ENCODE measurements at places on chromosomes 2 and 18.

DNA sequence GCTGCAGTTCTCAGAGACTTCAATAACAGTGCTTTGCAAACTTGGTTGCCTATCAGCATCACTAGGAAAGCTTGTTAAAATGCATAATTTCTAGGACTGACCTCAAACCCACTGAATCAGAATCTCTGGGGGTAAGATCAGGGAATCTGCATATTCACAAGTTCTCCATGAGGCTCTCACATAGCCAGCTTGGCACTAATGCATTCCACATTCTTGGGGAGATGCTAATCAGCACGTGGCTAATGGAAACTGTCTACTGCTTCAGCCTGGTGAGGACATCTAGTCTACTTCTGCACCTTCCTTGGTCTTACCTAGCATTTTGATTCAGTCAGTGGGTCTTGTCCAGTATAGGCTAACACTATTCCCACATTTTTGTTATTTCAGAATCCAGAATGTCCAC, 56.3 kb downstream of the RBKS start:
- DNase-seq: no peak

GRCh38 chr2:222797261-222797660, 63.6 kb upstream of the ACSL3 start:
- no peak for DNase-seq

DNA sequence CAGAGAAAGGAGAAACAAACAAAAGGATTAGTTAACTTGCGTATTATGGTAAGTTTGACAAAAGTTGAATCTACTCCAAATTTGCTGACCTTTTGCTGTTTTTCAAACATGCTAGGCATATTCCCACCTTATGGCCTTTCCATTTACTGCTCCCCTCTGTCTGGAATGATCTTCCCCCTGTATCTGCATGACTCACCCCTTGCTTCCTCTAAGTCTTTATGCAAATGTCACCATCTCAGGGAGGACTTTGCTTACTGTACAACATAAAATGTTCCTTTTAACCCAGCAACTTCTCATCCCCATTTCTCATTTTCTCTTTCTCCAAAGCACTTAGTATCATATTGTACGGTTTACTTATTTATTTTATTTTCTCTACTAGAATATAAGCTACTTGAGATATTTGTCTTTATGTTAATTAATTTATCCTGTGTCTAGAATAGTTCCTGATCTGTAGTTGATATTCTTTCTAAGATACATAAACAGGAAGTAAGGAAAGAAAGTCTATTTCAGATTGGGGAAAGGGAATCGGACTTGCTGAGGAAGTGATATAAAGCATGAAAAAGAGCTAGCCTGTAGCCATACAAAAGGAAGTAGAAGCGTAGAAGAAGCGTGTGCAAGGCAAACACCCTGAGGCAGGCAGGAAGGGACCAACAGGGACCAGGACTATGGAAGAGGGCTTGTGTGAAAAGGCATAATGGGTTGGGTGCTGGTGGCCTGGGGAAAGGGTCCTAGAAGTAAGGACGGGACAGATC, 144.9 kb upstream of the ERBB4 start:
- DNase-seq: no peak

DNA sequence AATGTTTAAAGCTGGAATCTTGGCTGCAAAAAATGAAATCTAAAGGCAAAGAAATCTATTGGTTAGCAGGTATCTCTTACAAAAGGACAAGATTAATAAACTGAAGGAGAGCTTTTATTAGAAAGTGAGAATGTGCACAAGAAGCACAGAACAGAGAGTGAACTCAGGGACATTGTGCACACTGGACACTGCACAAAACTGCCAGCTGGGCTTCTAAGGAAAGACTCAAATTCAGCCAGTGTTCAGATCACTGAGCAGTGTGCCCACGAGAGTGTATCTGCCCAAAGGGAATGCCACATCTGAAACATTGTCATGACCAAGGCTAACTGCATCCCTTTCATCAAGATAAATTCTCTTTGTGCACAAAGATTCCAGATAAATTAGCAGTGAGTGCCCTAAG, 129.7 kb upstream of the KCNH7 start:
- DNase-seq: no peak

DNA sequence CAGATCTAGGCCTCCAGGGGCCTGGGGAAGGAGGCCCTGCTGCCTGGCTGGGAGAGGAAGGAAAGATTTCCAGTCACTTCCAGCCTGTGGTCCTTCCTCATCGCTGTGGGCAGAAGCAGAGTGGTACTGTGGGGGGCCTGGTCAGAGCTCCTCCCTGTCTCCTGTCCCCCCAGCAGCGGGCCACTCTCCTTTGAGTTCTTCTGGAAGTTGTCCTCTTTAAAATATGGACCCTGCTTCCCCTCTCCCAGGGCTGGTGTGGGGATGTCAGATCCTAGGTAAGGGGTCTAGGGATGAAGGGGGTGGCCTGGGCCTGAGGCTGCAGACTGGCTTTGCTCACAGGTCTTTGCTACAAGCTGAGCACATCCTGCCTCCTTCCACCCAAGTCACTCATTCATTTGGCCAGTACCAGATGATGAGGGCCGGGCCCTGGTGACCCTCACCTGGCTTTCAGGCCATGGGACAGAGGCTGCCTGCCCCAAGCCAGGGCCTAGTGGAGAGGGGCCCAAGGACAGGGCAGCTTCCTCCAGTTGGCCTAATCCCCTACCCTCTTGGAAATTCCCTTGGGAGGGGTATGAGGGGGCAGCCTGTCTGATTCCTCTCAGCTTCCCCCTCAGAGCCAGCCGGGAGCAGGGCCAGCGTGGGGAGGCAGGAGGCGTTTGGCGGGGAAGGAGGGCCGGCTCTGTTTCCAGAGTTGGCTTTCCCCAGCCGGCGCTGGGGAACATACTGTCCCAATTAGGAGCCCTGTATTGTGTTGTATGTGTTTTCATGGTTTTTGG, 231.9 kb downstream of the DYSF start:
- DNase-seq: no peak

GRCh38 chr2:230008708-230009066, 60.0 kb downstream of the SLC16A14 start:
- no peak for DNase-seq

DNA sequence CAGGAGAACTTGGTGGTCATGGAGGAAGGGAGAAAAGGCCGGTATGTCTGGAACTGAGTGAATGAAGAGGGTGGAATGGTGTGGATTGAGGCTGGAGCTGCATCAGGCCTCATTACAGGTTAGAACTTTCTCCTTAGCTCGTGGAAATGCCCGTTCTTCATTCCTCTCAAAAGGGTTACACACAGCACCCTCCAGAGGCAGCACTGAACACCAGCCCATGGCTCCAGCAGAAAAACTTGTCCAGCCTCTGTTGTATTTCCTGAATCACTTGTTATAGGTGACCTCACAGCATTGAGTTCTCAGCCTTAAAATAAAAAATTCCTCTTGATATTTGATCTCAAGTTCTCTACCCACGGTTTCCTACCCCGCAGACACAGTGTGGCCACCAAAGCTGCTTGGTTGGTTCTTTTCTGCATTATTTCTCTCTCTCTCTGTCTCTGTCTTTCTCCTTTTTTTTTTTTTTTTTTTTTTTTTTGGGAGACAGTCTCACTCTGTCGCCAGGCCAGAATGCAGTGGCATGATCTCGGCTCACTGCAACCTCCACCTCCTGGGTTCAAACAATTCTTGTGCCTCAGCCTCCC, 89.6 kb downstream of the ITGB1BP1 start:
- DNase-seq: no peak

DNA sequence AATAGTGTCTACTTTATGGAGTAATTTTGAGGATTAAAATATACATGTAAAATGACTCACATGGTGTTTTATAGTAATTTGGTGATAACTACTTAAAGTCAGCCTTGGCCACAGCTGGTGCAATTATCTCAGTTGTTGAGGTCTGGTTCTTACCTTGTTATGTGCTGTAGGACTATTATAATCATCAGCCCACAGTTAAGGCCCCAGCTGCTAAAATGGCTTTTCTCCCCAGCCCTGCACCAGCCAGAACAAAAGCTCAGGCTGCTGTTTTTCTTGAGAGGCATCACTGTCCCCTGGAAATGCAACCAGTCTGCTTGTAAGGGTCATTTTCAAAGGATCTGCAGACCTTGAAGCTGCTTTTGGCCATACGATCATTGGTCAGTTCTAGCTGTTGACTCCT, 283.3 kb upstream of the THUMPD2 start:
- DNase-seq: no peak

- DNase-seq: no peak
Observed at GRCh38 chr2:9539531-9539930, 16.1 kb downstream of the ADAM17 start.

DNA sequence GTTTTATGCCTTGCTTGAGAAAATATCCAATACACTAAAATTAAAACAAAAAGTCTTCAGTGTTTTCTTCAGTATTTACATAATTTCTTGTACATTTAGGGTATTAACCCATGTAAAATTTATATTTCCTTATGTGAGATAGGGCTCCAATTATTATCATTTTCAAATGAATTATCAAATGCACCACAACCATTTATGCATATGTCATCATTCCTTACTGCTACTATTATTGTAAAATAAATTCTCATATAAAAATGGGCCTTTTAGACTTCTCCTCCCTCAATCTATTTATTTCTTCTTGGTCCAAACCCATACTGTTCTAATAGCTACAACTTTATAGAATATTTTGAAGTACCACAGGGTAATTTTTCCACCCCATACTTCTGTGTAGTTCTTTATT, 175.3 kb upstream of the LYPD1 start:
- no peak for DNase-seq

- DNase-seq: no peak
Observed at GRCh38 chr2:3557639-3558204, 411 bp downstream of the RNASEH1 start.

DNA sequence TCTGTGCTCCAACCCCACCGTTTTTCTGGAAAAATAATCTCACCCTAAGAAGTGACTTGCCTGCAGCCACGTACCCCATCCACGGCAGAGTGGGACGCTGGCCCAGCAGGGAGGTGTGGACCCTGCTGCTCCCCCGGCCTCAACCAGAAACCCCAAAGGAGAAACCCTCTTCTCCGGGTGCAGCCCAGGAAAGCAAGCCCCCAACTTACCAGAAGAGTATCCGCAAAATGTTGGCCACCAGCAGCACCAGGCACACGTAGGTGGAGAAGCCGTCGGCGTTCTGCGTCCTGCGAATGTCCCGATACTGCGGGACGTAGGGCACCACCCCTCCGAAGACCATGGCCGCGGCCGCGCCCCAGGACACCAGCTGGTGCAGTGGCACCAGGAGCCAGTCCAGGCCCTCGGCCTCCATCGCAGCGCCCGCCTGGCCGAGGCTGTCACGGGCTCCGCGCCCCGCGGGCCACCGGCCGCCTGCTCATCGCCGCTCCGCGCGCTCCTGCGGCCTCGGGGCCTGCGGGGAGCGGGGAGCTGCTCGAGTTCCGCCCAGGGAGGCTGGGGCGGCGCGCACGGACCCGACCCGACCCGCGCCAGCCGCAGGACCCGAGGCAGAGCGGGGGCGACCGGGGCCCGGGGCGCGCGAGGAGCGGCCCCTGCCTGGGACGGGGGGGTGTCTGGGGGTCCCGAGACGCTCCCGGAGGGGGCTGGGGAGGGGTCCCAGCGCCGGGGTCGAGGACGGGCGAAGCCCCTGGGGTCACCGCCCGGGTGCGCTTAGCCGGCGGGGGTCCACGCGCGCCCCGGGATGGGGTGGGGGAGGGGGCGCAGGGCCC, 725 bp downstream of the SLC66A2 start:
- DNase-seq: no peak

- no peak for DNase-seq
Observed at GRCh38 chr2:120902592-120902991, 166.9 kb downstream of the GLI2 start.

GRCh38 chr2:235555371-235555770, 61.5 kb downstream of the AGAP1 start:
- DNase-seq: no peak

GRCh38 chr2:160931531-160931930, 228.7 kb upstream of the TANK start:
- no peak for DNase-seq

GRCh38 chr2:229901819-229902218, 20.0 kb downstream of the TRIP12 start:
- DNase-seq: no peak

DNA sequence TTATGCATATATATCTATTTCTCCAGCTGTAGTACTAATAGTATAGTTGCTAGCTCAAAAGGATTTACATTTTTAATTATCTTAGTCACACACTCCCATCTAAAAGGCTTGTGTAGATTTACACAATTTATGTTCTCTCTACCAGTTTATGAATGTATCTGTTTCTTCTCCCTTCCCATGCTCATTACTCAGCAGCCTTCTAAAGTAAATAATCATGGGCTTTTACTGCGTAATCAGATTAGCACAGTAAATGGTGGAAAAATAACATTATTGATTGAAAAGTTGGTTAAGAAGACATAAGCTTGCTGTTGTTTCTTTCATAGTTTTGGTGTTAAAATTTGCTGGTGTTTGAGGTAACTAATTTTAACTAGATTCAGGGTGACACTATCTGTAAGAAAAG, 81.8 kb downstream of the PTPN4 start:
- DNase-seq: no peak

- no peak for DNase-seq
Observed at GRCh38 chr2:147378403-147378802, 466.4 kb upstream of the ACVR2A start.

- DNase-seq: no peak
Observed at GRCh38 chr2:68420254-68420910, 46.7 kb downstream of the FBXO48 start.

GRCh38 chr2:40039549-40039948, 260.5 kb upstream of the THUMPD2 start:
- DNase-seq: no peak

GRCh38 chr2:46816151-46816845, 99.3 kb downstream of the MCFD2 start:
- DNase-seq: no peak

GRCh38 chr2:101817481-101817880, 120.0 kb downstream of the MAP4K4 start:
- DNase-seq: no peak

DNA sequence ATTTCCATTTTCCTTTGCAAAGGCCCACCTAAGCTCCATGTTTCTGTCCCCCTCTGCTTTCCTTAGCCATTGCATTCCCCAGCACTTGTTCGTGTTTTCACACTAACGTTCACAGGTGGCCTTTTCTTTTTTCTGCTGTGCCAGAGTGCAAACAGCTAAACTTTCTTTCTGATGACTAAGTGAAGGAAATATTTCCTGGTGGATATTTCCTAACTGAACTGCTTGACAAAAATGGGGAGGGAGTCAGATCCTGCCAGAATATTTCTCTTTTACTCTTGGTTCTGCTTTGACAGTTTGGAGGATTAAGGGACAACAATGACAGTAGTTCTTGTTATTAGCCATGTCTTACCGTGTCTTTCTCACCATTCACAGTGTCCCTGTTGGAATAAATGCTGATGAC, 344.0 kb downstream of the ARHGAP15 start:
- DNase-seq: no peak

- DNase-seq: no peak
Observed at GRCh38 chr2:74585406-74586185, 31.1 kb downstream of the DOK1 start.

- DNase-seq: no peak
Observed at GRCh38 chr2:209189893-209190292, 234.0 kb upstream of the MAP2 start.

GRCh38 chr2:178920916-178921513, 113.8 kb upstream of the TTN start:
- no peak for DNase-seq

Data from NCI-H1048 (cell line).